ENCODE measurements at places on chromosomes 5 and 9. TPM values are rescaled to one million over a fixed set of nuclear protein-coding genes. Genes with fewer than 3 reads are reported as not detected.

DNA sequence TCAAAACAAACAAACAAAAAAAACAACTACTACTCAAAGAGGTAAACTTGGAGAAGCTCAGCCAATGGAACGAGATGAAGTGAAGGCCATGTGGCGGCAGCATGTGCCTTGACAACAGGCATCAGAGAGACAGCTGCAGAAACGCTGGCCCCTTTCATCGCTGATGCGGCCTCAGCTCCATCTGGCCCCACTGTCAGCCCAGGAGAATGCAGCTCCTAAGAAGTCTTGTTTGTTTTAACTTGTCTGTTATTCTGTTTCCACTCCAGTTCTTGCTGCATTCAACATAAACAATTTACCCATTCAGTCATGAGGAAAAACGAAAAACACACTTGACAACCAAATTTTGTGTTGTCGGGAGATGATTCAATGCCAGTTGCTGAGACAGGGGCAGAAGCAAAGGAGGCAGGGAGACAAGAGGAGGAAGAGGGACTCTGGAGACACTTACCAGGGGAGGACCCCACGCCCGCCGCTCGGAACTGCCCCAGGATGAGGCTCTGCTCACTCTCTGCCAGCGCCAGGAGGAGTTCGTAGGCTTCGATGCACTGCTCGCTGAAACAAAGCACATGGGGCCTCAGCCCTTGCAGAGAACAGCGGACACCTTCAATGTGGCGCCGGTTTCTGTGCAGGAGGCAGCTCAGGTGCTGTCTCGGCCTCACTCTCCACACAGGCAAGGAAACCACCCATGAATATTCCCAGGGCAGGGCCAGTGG, 91.2 kb downstream of the DCP2 start:
- H3K36me3 ChIP-seq = peaks cover 15% of the 10 kb centered on the region
- peaks cover 10% of the 10 kb centered on the region for H3K4me1 ChIP-seq
- H3K27ac ChIP-seq = no peak overlapping the region
- DNase-seq = no peak
- H3K27me3 ChIP-seq = no peaks in the 10 kb centered on the region
- H3K4me3 ChIP-seq = no peak overlapping the region

DNA sequence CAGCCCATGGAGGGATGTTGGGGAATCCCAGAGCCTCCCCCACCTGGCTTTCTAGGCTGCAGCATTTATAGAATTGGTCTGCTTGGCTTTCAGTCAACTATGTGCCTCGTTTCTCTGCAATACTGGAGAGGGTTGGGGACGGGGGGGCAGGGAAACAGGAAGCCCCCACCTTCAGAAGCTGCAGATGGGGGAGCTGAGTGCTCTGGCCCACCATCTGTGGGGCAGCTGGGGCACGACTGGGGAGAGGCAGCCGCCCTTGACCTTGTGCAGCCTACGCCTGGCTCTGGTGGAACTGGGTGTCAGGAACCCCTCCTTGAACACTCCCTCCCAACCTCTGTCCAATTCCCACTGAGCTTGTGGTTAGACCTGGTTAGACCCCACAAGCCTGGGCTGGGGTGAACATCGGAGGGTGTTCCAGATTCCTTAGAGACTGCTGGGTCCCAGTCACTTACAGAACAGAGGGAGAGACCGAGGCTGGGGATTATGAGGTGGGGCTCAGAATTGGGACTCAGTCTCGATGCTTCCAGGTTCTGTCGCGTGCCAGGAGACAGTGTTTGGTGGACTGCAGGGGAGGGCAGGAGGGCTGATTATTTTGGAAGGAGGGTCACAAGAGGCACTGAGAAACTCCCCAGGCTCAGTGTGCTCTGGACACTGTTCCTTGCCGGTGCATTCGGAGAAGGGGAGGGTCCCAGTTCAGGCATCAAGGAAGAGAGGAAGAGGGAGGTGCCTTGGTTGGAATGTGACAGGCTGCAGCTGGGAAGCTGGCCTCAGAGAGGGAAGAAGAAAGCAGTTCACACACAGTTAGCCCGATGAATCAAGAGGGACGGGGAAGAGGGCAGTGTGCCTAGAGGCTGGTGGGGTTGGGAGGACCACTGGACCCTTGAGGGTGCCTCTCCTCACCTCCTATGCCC, 25.6 kb downstream of the COL27A1 start:
- peaks cover 4% of the 10 kb centered on the region for H3K27me3 ChIP-seq
- H3K27ac ChIP-seq = no peak overlapping the region
- DNase-seq = no peak
- H3K4me1 ChIP-seq = no peaks in the 10 kb centered on the region
- H3K4me3 ChIP-seq = no peak overlapping the region

DNA sequence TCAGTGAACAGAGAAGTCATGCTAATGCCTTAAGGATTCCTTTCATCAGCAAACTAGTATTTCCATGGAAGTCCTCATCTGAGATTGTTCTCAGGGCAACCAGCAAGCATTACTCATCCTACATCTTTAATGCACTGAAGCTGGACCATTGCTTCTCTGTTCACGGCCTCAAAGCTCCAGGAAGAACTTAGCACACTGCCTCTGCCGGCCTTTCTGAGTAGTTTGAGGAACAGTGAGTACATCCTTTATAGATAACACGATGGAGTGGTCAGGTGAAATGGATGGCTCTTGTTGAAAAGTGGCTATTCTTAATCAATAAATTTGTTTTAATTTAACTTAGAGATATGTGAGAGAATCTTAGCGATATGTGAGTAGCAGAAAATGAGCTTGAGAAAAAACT, 35.8 kb downstream of the MEGF10 start:
- H3K4me3 ChIP-seq = no peak overlapping the region
- H3K27me3 ChIP-seq = peaks cover 10% of the 10 kb centered on the region
- peaks cover 6% of the 10 kb centered on the region for H3K4me1 ChIP-seq
- H3K36me3 ChIP-seq = no peaks in the 10 kb centered on the region
- no peak overlapping the region for H3K27ac ChIP-seq

- H3K4me3 ChIP-seq = no peak overlapping the region
- peaks cover 1% of the 10 kb centered on the region for H3K27me3 ChIP-seq
These were observed 289.7 kb upstream of the TMEM161B start for GRCh38 chr5:88558366-88558765.

- DNase-seq = no peak
- no peak overlapping the region for H3K27ac ChIP-seq
- H3K4me1 ChIP-seq = no peaks in the 10 kb centered on the region
- H3K36me3 ChIP-seq = no peaks in the 10 kb centered on the region
- peaks cover 12% of the 10 kb centered on the region for H3K27me3 ChIP-seq
These were observed 126.3 kb downstream of the UNC13B start for GRCh38 chr9:35287987-35288632.

DNA sequence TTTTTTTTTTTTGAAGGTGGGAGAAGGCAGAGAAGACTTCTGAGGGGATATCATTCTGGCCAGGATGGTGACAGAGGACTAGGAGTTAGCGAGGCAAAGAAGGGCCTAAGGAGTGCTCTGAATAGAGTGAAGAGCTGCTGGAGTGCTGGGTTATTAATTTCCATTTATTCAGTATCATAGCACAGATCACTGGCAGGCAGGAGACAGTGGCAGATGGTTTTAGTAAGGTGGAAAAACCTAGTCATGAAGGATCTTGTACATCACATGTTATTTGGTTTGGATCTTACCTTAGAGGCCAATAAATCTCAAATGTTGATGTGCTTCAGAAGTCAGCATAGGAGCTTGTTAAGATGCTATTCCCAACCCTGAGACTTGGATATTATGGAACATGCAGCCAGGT, 165.5 kb downstream of the TTLL11 start:
- H3K27me3 ChIP-seq = no peaks in the 10 kb centered on the region
- H3K36me3 ChIP-seq = no peaks in the 10 kb centered on the region
- no peak overlapping the region for H3K27ac ChIP-seq
- no peak for DNase-seq
- no peak overlapping the region for H3K4me3 ChIP-seq

DNA sequence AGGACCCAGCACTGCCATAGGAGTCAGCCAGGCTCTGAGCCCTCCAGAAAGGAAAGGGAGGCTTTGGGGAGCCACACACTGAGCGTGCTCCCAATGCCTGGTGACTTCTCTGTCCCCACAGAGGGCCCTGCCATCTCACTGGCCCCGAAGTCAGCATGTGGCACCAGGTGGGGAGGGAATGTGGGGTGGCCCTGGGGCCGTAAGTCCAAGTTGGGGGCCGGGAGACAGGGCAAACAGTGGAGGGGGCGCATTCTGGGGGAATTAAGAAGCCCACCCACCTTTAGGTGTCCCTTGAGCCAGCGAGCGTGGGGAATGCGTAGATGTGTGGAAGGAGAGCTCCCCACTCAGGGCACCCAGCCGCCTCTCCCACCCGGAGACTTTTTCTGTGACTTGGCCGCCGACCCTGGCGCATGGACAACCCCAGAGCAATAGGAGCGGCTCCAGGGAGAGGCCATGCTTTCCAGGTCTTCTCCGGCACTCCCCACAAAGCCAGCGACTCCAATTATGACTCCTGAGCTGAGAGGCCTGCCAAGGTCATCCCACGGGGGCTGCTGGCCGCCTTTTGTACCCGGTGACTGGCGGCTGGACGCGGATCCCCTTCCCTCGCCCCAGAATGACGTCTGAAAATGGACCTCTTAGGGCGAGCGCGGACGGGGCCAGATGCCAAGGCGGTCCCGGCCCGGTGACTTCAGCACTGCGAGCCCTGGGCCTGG, 9.8 kb downstream of the IRX1 start:
- H3K27ac ChIP-seq = no peak overlapping the region
- peaks cover 8% of the 10 kb centered on the region for H3K36me3 ChIP-seq
- no peaks in the 10 kb centered on the region for H3K4me1 ChIP-seq
- no peak overlapping the region for H3K4me3 ChIP-seq
- H3K27me3 ChIP-seq = peaks cover 36% of the 10 kb centered on the region

DNA sequence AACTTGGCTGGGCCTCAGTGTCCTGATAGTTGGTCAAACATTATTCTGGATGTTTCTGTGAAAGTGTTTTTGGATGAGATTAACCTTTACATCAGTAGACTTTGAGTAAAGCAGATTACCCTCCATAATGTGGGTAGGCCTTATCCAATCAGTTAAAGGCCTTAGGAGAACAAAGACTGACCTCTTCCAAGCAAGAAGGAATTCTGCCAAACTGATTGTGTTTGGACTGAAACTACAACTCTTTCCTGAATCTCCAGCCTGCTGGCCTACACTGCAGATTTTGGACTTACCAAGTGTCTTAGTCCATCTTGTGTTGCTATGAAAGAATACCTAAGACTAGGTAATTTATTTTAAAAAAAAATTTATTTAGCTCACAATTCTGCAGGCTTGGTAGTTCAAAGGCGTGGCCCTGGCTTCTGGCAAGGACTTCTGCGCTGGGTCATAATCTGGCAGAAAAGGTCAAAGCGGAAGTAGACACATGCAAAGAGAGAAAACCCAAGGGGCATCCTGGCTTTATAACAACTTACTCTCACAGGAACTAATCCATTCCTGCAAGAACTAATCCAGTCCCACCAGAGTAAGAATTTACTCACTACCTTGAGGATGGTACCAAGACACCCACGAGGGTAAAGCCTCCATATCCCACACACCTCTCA, 8.6 kb upstream of the ARHGEF37 start:
- no peaks in the 10 kb centered on the region for H3K36me3 ChIP-seq
- no peaks in the 10 kb centered on the region for H3K27me3 ChIP-seq
- no peak overlapping the region for H3K4me3 ChIP-seq
- peaks cover 11% of the 10 kb centered on the region for H3K4me1 ChIP-seq
- no peak for DNase-seq

Gene OLFM1
- not detected for total RNA-seq

Gene GABBR2
- total RNA-seq = not detected

Gene RAD1
- 27.5 TPM for total RNA-seq

Gene RRAGA
- 50.2 TPM for total RNA-seq

Gene LCN9
- not detected for total RNA-seq

Data from activated CD4-positive, alpha-beta memory T cell treated with anti-CD3 and anti-CD28 coated beads, Interleukin-2, amount 10 ng/mL, durations not matched to agents 7 days and 5 days (primary cell).